Activated T-helper 9 cell treated with anti-CD3 and anti-CD28 coated beads, Interleukin-2, amount 50 U/mL, for 16 hours (primary cell): ENCODE measurements at places on chromosomes 12 and 14.

DNA sequence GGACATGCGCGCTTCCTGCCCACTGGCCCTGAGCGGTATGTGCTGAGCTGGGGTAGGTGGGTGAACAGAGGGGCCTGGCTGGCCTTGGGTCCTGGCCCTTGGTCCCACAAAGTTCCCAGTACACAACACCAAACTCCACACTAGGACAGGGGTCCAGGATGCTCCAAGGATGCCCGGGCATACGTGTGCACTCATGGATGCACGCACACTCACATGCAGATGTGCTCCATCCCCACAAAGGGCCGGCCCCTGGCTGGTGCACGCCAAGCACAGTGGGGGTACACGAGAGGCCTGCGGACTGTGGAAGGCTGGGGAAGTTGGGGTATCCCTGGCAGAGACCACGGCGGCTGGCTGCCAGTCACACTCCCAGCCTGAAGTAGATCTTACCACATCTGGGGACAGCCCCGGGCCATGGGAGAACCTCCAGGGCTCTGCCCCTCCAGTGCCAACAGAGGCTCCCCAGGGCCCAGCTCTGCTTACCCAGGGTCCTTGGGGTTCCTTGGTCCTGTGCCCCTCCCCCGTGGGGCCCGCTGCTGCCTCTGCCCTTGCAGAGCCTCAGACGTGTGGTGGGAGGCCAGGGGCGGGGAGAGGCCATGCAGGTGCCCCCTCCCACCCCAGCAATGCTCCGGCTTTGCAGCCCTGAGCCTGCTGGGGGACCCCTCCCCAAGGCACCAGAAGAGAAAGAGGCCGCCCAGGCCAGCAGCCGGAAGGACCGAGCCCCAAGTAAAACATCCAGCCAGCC, 24.0 kb upstream of the NUDT14 start:
- DNase-seq, result no peak

- DNase-seq, result no peak
These were observed 236.1 kb upstream of the DDHD1 start for GRCh38 chr14:53389202-53389601.

GRCh38 chr14:91127401-91127801, 13.5 kb downstream of the DGLUCY start:
- no peak for DNase-seq

DNA sequence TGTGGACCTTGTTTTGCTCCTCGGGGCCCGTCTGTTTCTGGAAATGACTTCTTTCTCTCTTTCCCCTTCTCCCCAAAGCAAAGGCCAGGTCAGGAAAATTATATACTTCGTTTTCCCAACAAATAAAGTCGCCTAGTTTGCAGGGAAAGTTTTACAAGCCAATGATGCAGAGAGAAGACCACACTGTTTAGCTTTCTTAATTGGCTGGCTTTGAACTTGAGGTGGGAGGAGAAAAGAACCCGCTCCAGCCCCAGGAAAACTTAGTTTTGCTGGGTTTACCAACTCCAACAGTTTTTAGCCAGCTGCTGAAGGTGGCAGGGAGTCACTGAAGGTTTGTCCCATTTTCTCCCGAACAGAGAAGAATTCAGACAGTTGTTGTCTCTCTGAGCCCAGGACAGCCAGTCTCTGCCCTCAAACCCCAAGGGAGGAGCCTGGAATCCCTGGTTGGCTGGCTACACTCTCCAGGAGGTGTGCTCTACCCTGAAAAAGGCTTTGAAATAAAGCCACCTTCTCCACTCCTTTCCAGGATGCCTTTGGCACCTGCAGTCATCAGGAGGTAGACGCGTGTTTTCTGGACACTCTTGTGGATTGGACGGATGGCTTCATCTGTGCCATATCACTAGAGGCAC, 24.8 kb downstream of the BCL11B start:
- no peak for DNase-seq

GRCh38 chr14:104446611-104447010, 133.0 kb upstream of the C14orf180 start:
- DNase-seq, result no peak

DNA sequence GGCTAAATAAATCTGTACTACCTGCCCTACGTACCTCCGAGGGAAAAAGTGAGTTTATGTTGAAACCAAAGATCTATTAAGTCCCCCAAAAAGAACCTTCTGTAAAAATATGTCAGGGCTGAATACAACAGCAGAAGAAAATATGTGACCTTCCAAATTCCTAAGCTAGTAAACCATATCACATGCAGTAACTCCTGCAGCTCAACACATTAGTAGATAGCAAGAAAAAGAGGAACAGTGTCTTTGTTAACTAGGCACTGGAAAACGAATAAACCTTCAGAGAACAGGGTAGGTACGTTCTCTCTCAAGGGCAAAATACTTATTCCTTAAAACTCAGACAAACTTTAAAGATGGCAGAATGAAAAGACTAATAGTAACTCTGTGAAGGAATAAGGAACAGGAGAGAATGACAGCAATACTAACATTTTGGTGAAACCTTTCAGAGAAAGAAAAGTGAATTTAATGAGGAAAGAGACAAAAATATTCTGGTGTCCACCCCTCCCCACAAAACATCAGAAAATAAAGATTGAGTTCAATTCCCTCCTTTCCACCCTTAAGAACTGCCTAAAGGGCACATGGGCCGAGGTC, 18.0 kb downstream of the CBX5 start:
- DNase-seq, result no peak

DNA sequence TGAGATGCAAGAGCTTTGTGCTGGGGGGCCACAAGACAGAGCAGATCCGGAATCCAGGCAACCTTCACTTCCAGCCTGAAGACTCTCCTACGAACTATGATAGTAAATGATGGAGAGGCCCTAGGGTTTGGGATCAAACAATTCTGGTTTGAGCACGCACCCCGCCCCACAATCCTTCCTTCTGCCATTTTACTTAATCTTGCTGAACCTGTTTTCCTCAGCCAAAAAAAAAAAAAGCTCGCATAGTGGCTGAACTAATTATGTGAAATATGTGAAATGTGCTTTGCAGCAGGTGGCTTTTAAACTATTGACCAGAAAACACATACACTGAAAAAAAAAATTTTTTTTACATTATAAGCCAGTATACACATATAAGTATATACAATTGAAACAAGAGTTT, 667 bp upstream of the ITFG2 start:
- no peak for DNase-seq

DNA sequence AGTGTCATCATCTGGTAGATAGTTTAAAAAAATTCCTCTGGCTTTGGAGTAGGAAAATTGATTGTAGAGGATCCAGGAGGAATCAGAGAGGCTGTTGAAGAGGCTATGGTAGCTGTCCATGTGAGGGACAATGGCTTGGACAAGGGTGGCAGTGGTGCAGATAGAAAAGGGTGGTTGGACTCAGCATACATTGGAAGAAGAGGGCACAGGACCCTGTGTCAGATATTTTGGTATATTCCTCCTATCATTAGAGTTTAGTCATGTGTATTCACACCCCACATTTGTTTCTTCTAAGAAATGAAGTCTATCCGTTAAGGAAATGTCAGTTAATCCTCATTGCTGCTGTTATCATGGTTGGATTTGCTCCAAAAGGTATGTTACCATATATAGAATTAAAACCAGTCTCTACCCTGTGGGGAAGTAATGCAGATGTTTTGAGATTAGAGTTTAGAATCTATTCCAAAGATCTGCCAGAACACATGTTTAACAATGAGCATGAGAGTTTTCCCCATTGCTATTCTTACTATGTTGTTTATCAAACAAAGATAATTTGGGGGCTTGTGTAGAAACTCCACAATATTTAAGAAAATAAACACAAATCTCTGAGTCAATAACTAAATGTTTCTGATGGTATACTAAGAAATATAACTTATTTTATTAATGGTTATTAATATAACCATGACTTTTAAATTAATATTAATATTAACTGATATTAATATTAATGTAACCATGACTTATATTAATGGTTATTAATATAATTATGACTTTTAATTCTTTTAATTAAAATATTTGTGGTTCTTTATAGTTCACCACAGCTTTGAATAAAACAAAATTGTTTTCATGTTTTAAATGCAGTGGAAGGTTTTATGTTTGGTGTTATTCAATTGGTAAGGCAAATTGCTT, 80.9 kb downstream of the CRADD start:
- no peak for DNase-seq

DNA sequence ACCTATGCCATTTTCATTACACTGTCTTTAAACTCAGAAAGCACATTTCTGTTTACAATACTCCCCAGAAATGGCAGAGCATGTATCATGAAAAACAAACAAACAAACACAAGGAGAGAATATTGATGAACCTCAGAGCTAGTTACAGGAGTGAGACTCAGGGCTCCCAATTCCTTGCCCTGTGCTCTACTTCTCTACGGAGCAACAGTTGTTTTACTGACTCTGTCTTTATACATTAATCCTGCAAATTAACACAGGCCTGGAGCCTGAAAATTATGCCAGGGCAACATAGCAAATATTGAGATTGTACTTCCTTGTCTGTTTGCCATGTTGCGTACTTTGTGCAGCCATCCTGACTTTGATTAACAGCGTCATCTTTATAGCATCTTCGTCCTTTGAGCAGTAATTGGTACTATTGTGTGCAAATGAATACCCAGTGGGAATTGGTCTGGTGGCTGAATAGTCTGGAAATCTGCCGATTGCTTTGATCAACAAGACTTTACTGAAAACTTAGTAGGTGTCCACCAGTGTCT, 15.2 kb upstream of the AKAP6 start:
- DNase-seq, result no peak

GRCh38 chr14:72154645-72155378, 222.6 kb downstream of the RGS6 start:
- DNase-seq, result no peak

DNA sequence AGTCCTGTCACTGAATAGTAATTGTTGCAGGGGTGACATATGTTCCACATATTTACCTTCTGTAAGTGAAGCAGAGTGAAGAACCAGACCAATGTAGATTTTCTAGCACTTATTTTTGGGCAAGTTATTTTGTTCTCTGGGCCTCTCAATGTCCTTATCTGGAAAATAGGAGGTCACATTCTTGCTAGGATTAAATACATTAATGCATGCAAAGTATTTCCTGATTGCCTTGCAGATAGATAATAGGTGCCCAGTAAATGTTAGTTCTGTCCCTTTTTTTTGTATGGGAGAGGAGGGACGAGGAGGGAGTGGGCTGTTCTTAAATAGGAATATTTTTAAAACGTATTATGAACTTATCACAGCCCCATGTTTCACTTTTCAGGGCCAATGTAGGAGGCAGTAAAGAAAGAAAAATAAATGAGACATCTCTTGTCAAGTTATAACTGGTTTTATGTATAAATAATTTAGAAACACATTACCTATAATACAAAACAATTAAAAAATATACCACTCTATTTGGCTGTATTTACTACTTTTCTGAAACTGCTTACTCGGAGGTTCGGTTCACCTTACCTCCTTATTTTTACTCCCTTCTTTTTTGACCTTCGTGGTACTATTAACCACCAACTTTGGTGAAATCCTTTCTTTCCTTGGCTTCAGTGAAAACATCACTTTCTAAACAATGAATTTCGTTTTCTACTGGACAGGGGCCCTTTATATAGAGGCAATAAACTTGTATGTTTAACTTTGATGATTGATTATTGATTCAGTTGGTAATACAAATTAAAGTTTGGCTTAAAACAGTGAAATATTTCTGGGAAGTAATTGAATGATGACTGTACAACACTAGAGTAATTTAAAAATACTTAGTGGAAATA, 41.9 kb downstream of the DIP2B start:
- DNase-seq, result no peak

- no peak for DNase-seq
These were observed 44.0 kb downstream of the KCNK13 start for GRCh38 chr14:90105756-90106155.

GRCh38 chr12:78155546-78155945, 324.9 kb downstream of the NAV3 start:
- no peak for DNase-seq

DNA sequence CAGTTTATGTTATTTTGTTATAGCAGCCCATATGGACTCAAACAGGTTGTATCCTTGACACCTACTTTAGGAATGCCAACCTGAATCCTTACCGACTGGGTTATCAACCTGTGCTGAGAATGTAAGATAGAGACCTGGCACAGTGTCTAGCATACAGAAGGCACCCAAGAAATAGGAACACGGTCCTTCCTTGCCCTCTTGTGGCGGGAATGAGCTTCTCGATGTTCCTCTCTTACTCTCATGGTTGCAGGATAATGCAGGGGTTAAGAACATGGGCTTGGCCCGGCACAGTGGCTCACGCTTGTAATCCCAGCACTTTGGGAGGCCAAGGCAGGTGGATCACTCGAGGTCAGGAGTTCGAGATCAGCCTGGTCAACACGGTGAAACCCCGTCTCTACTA, 6.5 kb downstream of the C12orf43 start:
- DNase-seq, result no peak

DNA sequence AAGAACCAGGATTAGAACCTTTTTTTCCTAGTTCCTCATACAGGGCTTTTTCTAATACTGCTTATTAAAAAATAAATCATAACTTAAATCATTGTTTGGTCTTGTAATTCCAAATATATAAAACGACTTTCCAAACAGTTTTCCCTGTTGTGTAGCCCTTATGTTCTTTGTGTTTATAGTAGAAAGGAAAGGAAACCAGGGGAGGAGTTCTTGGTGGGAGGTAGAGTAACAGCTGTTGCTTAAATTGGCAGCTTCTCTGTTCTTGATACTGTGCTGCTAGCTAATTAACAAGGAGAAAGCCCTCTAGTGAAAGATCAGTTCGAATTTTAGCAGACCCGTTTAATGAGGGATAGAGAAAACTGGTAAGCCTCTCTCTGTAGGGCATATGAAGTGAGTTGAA, 15.0 kb downstream of the SRP54 start:
- no peak for DNase-seq

DNA sequence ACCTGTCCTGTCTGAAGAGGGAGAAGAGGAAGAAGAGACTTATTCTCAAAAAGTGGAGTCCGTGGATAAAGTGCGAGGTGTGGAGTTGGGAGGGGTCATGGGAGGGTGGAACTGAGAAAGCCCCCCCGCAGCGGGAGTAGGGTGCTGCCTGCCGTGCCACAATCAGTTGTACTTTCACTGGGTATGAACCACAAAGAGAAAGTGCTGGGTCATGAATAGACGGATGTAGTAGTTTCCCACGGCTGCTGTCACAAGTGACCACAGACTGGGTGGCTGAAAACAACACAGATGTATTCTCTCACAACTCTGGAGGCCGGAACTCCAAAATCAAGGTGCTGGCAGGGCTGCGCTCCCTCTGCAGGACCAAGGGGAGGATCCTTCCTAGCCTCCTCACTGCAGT, 5.5 kb downstream of the DNAH10 start:
- no peak for DNase-seq

- DNase-seq, result no peak
These were observed 55.6 kb upstream of the ACTN1 start for GRCh38 chr14:69034612-69035262.

DNA sequence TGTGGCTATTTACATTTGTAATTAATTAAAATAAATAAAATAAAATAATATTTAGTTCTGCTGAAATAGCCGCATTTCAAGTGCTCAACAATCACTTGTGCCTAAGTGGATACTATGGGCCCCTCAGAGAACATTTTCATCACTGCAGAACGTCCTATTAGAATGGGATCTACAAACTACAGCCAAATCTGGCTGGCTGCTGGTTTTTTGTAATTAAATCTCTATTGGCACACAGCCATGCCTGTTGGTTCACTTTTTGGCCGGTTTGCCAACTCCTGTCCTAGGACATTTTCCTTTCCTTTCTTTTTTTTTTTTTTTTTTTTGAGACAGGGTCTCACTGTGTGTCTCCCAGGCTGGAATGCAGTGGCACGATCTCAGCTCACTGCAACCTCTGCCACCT, 9.8 kb downstream of the CCDC63 start:
- no peak for DNase-seq
